ENCODE measurements at places on chromosomes 2 and 18.
A peak's percentile ranks its signal among the peaks of the same experiment; 100 is the strongest.

DNA sequence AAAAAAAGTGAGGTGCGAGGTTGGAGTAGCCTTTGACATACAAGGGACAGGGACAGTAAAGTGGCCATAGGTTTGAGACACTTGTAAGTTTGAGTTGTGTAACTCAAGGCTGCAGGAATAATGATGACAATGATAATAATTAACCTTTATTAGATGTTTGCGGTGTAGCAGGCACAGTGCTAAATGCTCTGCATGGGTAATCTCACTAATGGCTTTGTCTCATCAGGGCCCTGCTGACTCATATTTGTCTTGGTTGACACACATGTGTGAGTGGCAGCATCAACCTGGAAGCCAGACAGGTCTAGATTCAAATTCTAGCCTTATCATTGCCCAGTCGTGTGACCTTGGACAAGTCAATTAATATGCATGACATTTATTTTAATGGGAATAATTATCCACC is 126.2 kb downstream of the FSHR start:
- no peak for DNase-seq

- DNase-seq = no peak
Observed at GRCh38 chr2:101124643-101125366, 26.4 kb downstream of the TBC1D8 start.

DNA sequence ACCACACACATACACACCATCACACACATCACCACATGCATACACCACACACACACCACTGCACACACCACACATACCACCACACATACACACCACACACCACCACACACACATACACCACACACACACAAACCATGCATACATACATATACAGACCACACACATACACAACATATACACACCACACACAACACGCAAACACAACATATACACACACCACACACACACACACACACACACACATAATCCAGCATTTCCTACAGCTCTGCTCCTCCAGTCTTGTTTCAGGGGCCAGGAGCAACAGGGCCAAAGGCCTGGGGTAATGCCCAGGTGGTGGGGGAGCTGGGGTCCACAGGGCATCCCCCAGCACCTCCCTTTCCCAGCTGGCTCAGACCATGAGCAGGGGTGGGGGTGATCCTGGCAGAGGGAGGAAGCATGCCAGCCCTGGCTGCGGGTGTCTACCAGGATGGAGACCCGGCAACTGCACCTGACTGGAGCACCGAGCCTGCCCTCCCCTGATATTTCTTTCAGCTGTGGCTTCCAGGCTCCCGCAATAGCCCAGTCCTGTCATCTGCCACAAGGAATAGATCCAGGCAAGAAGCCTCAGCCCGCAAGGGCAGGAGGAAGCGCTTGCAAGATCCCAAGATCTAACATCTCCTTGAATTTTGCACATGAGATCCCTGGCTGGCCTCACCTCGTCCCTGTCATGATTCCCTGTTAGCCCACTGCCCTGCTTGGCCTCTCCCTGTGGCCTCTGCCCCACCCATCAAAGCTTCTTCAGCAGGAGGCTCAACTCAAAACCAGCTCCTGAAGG is 196.9 kb downstream of the TNS1 start:
- DNase-seq = no peak

GRCh38 chr2:176251928-176252327 is 17.3 kb upstream of the MTX2 start:
- no peak for DNase-seq

DNA sequence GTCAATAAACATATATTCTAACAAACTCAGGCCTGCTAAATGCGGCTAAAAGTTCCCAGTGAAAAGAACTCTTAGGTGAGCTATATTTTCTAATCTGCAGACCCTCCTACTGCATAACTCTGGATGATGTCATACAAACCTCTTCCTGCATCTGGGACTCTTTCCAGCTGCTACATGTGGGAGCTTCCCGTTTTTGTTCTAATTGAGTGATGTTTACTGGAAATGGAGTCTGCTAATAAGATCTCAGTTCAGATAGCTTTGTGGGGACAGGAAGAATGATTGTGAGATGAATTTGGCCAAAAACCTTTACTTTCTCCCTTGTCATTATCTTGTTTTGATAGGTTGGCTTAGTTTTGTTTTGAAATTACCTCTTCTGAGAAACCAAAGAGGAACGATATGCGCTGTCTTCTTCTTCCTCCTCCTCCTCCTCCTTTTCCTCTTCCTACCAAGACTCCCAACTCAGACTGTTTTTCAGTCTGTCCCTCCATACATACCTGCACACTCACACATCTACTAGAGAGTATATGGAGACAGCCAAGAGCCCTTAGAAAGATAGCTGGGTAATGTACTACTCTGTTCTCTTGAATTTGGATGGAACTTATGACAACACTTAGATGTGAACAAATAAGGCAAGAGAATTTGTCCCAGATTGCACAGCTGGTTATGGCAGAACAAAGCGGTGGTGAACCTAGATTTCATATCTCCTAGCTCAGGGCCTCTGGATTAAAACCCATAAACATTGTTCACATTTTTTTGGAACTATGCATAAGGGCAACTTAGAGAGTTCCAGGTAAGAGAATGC is 39.8 kb upstream of the AAK1 start:
- DNase-seq = peak; percentile 90

DNA sequence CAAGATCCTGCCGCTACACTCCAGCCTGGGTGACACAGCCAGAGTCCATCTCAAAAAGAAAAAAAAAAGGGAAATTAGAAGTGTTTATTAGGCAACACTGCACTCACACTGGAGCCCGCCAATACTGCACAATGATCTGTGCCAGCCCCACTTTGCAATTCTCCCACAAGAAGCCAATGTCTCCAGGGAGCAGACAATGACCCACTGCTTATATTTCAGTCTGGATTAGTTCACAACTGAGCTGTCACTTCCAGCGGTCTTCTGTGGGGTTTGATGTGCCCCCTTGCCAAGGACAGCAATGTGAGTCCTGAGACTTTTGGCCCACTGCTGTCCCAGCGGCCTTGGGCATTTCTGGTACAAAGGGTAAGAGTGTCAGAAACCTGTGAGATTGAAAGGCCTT is 85.6 kb upstream of the PPM1B start:
- no peak for DNase-seq

DNA sequence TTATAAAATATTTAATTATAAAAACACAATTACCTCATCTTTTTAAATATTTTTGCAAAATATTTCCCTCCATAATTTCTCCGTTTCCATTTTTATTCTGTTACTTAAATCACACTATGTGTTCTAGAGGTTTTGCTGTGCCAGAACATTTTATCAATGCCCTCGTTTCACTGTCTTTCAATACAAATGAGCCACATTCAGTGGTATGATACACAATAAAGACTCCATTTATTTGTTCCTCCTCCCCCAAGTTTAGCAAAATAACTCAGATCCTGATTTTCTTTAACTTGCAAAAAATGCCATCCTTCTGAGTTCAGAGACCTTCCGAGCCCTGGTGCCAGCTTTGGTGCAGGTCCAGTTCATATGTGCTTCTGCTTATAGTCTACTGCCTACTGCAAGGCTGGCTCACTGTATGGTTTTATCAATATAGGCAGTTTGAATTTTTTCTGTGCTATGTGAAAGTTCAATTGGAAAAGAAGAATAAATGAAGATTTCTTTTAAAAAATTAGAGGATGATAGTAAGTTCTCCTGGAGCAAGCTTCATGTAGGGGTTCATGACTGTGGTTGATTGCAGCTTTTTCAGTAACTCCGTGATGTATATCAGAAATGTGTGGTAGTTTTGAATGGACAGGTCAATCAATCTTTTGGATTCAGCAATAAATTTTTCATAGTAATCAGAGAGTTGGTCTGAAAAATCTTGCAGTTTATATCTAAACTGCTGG is 42.5 kb downstream of the APOB start:
- DNase-seq = no peak

- no peak for DNase-seq
Observed at GRCh38 chr18:27749194-27749593, 427.7 kb downstream of the CDH2 start.

GRCh38 chr2:58614219-58614618 is 373.1 kb upstream of the FANCL start:
- DNase-seq = no peak

- DNase-seq = no peak
Observed at GRCh38 chr2:184053326-184053725, 545.0 kb upstream of the ZNF804A start.

All from Kasumi-1 (cell line).